ENCODE measurements at places on chromosomes 16 and 17.
A peak's percentile ranks its signal among the peaks of the same experiment; 100 is the strongest.

DNA sequence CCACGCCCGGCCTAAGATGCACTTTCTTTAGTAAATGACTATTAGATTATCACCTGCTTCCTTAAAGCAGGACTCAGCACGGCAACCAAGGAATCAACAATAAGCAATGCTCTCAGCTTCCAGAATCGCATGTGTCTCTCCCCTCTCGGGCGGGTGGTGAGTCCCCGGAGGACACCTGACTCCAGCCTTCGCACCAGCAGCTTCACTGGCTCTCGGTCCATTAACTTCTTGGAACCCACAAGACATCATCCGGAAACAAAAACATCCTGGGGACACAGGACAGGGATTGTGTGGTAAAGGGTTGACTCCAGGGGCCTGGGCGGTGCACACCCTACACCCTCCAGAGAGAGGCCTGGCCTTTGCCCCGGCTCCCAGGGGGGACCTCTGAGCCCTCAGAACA, 22.7 kb downstream of the UTS2R start:
- no peaks in the 10 kb centered on the region for H3K27me3 ChIP-seq
- no peak overlapping the region for H3K4me3 ChIP-seq
- peaks cover 3% of the 10 kb centered on the region for H3K4me1 ChIP-seq
- peaks cover 3% of the 10 kb centered on the region for H3K36me3 ChIP-seq

GRCh38 chr16:67170949-67171649, 761 bp downstream of the NOL3 start:
- peaks cover 23% of the 10 kb centered on the region for H3K27me3 ChIP-seq
- peak overlapping the region; percentile 89 for H3K4me3 ChIP-seq
- no peak for DNase-seq
- peaks cover 30% of the 10 kb centered on the region for H3K4me1 ChIP-seq
- peaks cover 2% of the 10 kb centered on the region for H3K36me3 ChIP-seq

DNA sequence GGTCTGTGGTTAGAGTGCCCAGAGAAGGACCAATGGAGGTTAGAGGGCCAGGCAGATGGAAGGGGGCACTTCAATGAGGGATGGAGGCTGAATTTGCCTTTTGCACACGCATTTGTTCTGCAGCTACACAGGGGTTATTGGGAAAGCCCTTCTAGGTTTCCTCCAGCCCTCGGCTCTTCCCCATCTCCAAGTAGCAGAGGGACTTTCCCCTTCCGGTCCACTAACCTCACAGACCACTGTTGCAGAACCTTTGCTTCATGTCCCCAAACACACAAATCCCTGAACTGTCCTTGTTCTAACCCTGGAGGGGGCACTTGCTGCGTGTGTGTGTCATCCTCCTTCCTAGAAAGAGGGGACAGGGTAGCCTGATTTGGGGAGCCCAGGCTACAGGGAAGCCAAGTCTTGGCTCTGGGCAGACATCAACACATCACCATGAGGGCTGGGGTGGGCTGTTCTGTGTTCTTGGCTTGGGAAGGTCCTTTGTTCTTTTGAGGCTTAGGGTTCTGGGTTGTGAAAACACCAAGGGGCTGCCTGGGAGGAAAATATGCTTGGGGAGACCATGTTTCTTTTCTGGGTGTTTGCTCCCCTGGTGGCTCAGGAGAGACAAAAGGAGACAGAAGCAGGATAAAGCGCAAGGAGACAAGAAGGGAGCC, 7.3 kb upstream of the NR1D1 start:
- no peak for DNase-seq
- no peaks in the 10 kb centered on the region for H3K36me3 ChIP-seq
- peak overlapping the region; percentile 100 for H3K27ac ChIP-seq
- peak overlapping the region; percentile 86 for H3K4me3 ChIP-seq

DNA sequence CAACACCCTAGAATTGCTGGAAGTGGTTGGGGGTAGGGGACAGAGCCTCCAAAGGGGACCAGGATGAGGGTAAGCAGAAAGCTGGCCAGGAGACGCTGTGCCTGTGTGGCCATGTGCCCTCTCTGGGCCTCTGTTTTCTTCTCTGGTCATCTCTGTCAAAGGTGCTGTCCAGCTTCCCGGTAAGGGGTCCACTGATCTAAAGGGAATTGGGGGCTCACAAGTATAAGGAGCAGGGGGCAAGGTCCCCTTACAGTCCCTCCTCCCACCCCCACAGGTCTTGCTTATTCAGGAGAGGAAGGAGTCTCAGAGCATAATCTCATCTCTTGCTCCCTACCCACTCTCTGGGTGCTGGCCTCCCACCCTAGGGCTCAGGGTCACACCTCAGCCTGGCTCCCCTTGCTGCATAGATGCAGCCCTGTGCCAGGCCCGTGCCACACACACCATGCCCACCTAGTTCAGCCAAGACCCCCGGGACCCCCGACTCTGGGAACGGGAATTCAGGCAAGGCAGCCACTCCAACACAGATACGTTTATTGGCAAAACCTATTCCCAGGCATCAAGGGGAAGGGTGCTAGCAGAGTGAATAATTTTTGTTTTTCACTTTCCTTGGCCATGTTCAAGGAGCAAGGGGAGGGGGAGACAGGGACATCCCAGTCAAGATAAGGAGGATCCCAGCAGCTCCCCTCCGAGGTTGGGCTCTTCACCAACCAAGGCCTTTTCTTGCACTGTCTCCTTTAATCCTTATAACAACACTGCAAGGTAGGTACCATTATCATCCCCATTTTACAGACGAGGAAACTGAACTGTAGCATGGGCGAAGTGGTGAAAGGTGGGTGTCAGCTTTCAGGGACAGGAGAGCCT, 19.8 kb downstream of the SLC4A1 start:
- H3K4me1 ChIP-seq: peaks cover 11% of the 10 kb centered on the region
- H3K36me3 ChIP-seq: no peaks in the 10 kb centered on the region
- no peaks in the 10 kb centered on the region for H3K27me3 ChIP-seq
- no peak for DNase-seq
- no peak overlapping the region for H3K4me3 ChIP-seq

DNA sequence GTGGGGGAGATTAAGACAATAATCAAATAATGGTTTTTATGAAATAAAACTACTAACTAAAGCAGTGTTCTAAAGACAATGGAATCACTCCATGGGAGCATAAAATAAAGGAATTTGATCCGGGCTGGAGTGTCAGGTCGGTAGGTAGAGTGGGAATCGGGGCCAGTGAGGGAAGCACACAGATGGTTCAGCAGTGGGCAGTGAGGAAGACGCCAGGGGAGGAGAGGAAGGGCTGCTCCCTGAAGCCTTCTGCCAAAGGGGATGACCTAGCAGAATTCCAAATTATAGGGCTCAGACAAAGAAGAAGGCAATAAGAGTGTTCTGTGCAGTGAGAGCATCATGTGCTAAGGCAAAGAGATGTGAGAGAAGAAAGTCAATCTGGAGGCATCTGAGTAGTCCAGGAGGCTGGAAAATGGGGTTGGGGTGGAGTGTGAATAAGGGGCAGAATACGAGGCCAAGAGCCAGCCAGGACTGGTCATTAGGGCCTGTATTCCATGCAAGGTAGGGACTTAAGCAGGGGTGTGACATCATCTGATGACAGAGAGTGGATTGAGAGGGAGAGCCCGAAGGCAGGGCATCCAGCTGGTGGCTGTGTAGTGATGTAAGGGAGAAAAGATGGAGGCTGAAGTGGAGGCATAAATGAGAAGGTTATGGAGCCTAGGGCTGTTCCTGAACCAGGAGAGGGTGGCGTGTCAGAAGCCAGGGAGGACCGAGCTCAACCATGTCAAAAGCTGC, 137.6 kb downstream of the COPRS start:
- H3K27me3 ChIP-seq: peaks cover 29% of the 10 kb centered on the region
- H3K4me3 ChIP-seq: no peak overlapping the region
- no peaks in the 10 kb centered on the region for H3K4me1 ChIP-seq
- no peak for DNase-seq
- H3K36me3 ChIP-seq: peaks cover 2% of the 10 kb centered on the region
- H3K27ac ChIP-seq: no peak overlapping the region

GRCh38 chr16:72705801-72706200, 342.1 kb downstream of the ZFHX3 start:
- H3K36me3 ChIP-seq: peaks cover 3% of the 10 kb centered on the region
- DNase-seq: no peak
- H3K27ac ChIP-seq: no peak overlapping the region
- no peaks in the 10 kb centered on the region for H3K27me3 ChIP-seq
- H3K4me3 ChIP-seq: no peak overlapping the region

GRCh38 chr17:10226930-10227695, 28.7 kb upstream of the GAS7 start:
- no peaks in the 10 kb centered on the region for H3K27me3 ChIP-seq
- no peak for DNase-seq
- H3K4me1 ChIP-seq: no peaks in the 10 kb centered on the region
- no peak overlapping the region for H3K4me3 ChIP-seq
- H3K27ac ChIP-seq: no peak overlapping the region

DNA sequence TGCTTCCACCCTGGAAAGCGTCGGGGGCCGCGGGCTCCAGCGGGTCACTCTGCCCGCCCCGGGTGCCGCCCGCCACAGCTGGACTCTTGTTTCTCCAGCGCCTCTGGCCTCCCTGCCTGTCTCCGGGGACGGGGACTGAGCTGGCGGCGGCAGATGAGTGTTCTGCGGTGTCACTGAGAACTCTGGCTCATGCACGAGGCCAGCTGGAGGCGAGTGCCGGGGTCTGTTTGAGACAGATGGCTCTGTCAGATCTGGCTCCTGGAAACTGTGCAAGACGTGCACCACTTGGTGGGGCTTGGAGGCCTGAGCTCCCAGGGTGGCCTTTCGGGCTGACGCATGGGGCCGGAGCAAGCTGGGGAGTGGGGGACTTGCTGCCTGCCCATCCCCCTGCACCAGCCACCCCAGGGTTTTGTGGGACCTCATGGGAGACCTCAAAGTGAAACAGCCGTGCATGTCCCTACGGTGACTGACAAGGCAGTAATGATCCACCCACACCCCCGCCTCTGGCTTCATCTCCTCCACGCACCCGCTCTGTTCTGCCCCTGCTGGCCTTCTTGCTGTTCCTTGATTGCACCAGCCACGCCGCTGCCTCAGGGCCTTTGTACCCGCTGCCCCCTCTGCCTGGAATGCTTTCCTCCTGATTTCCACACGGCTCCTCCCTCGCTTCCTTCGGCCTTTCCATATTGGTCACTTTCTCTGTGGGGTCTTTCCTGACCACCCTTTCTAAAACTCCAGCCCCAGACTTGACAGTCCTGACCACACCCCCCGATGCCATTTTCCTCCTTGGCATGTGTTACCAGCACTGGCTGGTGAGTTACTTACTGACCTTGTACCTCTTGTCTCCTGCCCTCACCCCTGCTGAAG, 174.9 kb upstream of the CIBAR2 start:
- DNase-seq: no peak
- no peak overlapping the region for H3K27ac ChIP-seq
- no peaks in the 10 kb centered on the region for H3K36me3 ChIP-seq
- no peaks in the 10 kb centered on the region for H3K4me1 ChIP-seq
- H3K27me3 ChIP-seq: peaks cover 5% of the 10 kb centered on the region

- no peak within 1 kb of the TSS for H3K27ac ChIP-seq
- DNase-seq: no peak
- no peak within 1 kb of the TSS for H3K4me3 ChIP-seq
- no peaks in the 10 kb centered on the region for H3K36me3 ChIP-seq
- peaks cover 3% of the 10 kb centered on the region for H3K4me1 ChIP-seq
These were observed at the start of gene G6PC1 for GRCh38 chr17:42900460-42901331. G6PC1 (plus strand) TSS chr17:42900799; CDS start chr17:42900877, 78 bp downstream.

- H3K27me3 ChIP-seq: peaks cover 9% of the 10 kb centered on the region
- H3K4me3 ChIP-seq: no peak overlapping the region
- H3K36me3 ChIP-seq: no peaks in the 10 kb centered on the region
- DNase-seq: no peak
- H3K4me1 ChIP-seq: no peaks in the 10 kb centered on the region
These were observed 260.1 kb downstream of the PARN start for GRCh38 chr16:14369734-14370598.

DNA sequence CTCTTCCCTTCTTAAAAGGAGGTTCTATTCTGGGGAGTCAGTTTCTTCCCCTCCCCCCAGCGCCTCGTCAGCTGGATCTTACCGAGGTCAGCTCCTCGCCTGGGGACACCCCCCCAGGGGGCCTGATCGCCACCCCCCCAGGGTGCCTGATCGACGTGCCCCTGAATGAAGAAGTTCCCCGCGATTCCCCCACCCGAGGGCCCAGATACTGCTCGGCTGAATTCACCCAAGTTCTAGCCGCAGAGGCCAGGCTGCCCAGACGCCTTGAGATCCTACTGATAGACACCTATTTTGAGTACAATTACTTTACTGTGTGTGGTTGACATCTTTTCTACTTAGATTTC, 1.4 kb downstream of the RAB11FIP3 start:
- H3K27me3 ChIP-seq: no peaks in the 10 kb centered on the region
- peaks cover 29% of the 10 kb centered on the region for H3K4me1 ChIP-seq
- no peaks in the 10 kb centered on the region for H3K36me3 ChIP-seq
- H3K4me3 ChIP-seq: peak overlapping the region; percentile 87
- H3K27ac ChIP-seq: no peak overlapping the region

- H3K4me1 ChIP-seq: peaks cover 20% of the 10 kb centered on the region
- H3K4me3 ChIP-seq: peak overlapping the region; percentile 43
- H3K27ac ChIP-seq: peak overlapping the region; percentile 61
- H3K27me3 ChIP-seq: no peaks in the 10 kb centered on the region
These were observed 1.7 kb downstream of the STUB1 start for GRCh38 chr16:681746-682427.

- H3K27me3 ChIP-seq: no peaks in the 10 kb centered on the region
- H3K4me3 ChIP-seq: no peak overlapping the region
- no peak overlapping the region for H3K27ac ChIP-seq
- H3K36me3 ChIP-seq: peaks cover 5% of the 10 kb centered on the region
- no peak for DNase-seq
- peaks cover 4% of the 10 kb centered on the region for H3K4me1 ChIP-seq
These were observed 23.0 kb upstream of the TRIM25 start for GRCh38 chr17:56936697-56937322.

GRCh38 chr17:36667922-36668321, 66.5 kb downstream of the MRM1 start:
- H3K27me3 ChIP-seq: peaks cover 21% of the 10 kb centered on the region
- H3K4me1 ChIP-seq: peaks cover 12% of the 10 kb centered on the region
- no peak for DNase-seq
- no peak overlapping the region for H3K27ac ChIP-seq
- no peak overlapping the region for H3K4me3 ChIP-seq

- H3K27me3 ChIP-seq: peaks cover 29% of the 10 kb centered on the region
- peaks cover 2% of the 10 kb centered on the region for H3K4me1 ChIP-seq
- H3K4me3 ChIP-seq: no peak overlapping the region
- no peak for DNase-seq
- H3K36me3 ChIP-seq: no peaks in the 10 kb centered on the region
These were observed 11.6 kb upstream of the GOSR2 start for GRCh38 chr17:46911311-46911710.

- DNase-seq: no peak
- no peak overlapping the region for H3K27ac ChIP-seq
- peaks cover 41% of the 10 kb centered on the region for H3K27me3 ChIP-seq
- H3K4me3 ChIP-seq: no peak overlapping the region
These were observed 25.8 kb upstream of the GINS3 start for GRCh38 chr16:58366247-58367031.

GRCh38 chr16:23432176-23433128, 20.5 kb downstream of the COG7 start:
- no peak overlapping the region for H3K27ac ChIP-seq
- no peaks in the 10 kb centered on the region for H3K27me3 ChIP-seq
- peaks cover 2% of the 10 kb centered on the region for H3K36me3 ChIP-seq
